ENCODE measurements at places on chromosomes 11 and 22.

- DNase-seq = peak; percentile 72
Measured at GRCh38 chr11:119167933-119168332, 592 bp upstream of the NLRX1 start.

DNA sequence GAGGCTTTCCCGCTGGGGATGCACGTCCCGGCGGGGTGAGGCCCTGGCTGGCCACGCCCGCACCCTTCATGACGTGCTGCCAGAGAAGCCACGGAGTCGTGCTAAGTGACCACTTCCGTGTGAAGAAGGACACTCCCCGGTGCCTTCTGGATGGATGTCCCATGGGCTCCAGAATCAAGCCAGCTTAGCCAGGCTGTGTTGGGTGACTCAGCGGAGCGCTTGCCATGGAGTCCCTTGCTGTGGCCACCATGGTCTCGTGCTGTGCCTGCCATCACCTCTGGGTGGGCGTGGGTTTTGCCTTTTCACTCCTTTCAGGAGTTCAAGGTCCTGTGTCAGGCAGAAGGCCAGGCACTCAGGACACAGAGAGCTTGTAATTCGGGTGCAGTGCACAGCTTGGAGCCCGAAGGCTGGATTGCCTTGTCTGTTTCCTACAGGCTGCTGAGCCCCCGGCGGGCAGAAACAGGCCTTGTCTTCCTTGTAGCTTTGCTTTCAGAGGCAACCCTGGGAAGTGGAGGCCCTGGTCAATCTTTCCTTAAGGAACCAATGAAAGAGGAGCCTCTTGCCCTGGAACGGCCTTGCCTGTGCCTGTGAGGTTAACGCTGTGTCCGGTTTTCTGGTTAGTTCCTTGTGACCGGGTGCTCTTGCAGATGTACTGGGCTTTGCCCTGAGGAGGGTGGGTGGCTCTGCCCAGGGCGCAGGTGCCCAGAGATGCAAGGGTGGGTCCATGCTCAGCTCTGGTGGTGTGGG, 268.6 kb downstream of the TBC1D22A start:
- no peak for DNase-seq

DNA sequence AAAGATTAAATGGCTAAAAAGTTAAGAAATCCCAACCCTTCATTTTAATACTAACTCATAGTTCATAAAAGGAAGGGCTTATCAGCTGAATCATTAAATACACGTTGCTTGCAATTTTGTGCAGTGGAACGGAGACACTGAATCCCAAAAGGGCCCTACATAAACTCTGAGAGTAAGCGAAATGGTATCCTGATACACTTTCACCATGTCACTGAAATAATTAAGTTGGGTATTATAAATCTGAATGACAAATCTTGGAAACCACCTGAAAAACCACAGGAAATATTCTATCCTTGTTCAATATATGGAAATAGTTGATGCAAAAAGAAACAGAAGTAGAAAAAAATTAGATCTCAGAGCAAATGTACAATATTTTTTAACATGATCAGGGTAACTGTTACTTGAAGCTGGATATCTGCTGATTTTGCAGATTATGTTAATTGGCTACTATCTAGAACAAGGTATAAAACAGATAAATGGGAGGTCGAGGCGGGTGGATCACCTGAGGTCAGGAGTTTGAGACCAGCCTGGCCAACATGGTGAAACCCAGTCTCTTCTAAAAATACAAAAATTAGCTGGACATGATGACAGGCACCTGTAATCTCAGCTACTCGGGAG, 55.1 kb downstream of the MAML2 start:
- DNase-seq = no peak

GRCh38 chr11:83070044-83070701, 1.5 kb downstream of the RAB30 start:
- DNase-seq = no peak

DNA sequence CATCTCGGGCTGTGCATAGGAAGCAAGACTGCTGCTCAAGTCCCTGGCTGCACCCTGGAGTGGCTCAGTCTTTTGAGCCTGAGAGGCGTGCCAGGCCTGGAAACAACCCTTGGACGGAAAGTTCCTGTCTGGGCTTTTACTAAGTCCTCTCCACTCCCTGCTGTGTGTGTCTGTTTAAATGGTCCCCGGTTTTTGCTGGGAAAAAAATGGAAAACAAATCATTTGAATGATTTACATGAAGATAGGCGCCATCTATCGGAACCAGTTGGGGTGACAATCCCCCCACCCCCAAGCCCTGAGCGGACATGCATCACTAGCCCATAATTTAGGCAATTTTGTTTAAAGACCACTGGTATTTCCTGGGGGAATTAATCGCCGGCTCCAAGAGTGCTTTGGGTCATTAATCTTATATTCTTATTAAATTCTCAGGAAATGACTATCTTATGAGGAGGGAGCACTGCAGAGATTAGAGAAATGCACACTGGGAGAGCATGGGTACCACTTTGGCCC, 2.7 kb upstream of the GAB2 start:
- peak; percentile 90 for DNase-seq

- DNase-seq = no peak
Measured at GRCh38 chr11:34650528-34650927, 29.6 kb downstream of the EHF start.

- DNase-seq = no peak
Measured at GRCh38 chr11:35165423-35166368, 26.7 kb downstream of the CD44 start.

GRCh38 chr11:97610854-97611253, 1221.0 kb downstream of the JRKL start:
- no peak for DNase-seq

DNA sequence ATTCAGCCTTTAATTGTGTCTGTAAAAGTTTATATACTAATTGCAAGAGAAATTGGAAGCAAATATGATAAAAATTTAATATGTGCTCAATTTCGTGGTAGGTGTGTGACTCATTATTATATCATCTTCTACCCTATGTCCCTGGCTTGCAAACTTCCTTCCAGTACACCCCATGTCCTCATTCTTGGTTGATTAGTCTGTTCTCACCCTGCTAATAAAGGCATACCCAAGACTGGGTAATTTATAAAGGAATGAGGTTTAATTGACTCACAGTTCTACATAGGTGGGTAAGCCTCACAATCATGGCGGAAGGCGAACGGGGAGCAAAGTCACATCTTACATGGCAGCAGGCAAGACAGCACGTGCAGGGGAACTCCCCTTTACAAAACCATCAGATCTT, 11.9 kb downstream of the MRGPRX3 start:
- no peak for DNase-seq

DNA sequence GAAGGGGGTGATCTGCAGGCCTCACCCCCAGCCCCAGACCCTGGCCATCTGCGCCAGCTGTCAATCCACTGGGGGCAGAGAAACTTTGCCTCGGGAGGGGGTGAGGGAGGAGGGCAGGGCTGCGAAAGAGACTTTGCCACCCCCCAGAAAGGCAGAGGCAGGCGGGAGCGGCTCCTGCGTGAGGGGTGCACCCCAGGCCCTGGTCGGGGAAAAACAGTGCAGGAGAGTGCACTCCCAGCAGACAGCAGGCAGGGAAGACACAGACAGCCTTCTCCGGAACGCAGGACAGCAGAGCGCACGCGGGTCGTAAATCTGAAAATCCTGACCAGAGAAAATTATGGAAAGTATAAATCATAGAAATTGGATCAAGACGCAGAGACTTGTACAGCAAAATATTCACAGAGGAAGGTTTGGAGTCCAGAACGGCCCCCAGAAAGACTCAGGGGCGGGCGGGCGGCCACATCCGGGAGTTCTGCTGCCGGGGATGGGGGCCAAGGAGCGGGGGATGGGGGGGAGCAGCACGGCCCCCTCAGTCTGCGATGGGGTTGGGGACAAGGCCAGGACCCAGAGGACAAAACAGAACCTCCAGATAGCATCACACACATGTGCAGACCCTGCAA, 8.0 kb upstream of the MRPL23 start:
- DNase-seq = no peak

DNA sequence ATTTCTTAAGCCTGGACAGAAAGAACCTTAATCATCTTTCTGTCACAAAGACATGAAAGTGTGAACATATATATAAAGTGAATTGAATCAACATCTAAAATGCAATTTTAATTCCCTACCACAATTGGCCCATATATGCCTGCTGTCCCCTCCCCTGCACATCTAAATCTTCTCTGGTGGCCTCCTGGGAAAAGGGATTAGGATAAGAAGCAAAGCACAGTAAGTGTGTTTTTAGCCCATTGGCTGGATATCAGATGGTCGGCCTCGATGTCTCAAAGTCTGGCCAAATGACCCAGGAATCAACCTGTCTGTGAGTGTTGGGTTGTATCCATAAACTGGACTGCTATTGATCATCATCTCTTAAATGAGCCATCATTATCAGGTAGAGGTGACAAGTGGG, 5.8 kb downstream of the MMP3 start:
- no peak for DNase-seq

DNA sequence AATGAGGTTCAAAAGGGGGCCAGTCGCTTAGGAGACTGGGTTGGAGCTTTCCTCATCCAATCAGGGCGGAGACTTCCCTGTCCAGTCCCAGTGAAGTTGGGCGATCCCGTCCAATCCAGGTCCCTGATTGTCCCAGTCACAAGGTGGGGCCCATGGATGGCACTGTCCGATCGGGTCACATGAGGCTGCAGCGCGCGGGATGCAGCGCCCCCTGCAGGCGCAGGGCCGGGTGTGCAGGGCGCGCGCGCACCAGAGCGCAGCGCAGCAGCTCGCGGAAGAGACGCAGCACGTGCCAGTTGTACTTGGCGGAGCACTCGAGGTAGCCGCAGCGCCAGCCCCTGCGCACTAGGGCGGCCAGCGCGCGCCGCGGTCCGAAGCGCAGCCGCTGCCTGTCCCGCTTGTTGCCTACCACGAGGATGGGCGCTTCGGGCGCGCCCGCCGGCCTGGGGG, 2.3 kb downstream of the RASL10A start:
- DNase-seq = peak; percentile 76

DNA sequence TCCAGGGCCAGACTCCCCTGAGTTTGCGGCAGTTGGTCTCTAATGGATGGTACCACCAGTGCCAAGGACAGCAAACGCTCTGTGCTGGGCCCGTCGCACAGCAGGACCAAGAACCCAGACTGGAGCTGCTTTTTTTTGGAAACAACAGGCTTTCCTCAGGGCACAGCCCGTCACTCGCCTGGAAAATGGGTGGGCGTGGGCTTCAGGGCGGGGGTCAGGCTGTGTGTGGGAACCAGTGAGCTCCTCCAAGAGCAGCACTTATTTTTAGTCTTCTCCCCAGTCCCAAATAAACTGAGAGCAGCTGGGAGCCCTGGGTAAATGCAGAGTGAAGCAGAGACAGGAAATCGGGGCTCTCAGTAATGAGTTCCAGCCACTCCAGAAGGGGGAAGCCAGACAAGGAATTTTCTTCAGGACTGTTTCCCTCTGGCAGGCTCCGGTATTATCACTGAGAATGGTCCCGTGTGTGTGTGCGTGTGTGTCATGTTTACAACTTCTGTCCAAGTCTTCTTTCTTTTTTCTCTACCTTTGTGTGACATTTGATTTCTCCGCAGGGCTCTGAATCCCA, 63.0 kb downstream of the PPFIBP2 start:
- DNase-seq = no peak

DNA sequence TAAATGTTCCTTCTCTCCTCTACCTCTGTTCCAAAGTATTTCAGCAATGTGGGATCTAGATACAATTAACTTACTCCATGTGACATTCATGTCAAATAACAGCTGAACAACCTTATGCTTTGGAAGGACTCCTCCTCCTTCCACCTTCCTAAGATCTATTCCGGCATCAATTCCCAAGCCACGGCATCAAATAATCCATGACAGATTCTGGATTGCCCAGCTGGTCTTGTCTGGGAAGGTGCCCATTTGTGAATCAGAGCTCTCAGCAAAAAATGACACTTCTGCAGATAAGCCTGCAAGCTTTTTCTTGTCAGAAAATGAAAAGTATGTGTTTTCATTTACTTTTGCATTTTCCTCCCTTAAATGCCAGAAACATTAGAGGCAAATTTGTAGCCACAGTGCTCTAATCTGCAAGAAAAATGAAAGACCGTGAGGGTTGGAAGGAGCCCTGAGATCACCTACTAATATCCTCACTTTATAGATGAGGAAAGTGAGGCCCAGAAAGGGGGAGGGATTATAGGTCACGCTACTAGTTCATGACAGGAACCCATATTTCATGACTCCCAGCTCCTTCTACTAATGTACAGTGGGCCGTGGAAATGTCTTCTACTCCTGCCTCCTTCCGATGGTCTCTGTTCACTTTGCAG, 124.0 kb downstream of the ME3 start:
- no peak for DNase-seq

GRCh38 chr11:15114501-15115475, at the start of gene INSC:
Gene INSC, plus strand, starts transcription at chr11:15114923. Its CDS starts 34,252 bp downstream, at chr11:15149175.
- DNase-seq = no peak

GRCh38 chr22:17387356-17387755, 18.1 kb downstream of the CECR2 start:
- DNase-seq = no peak

GRCh38 chr22:21686634-21687393, 21.0 kb downstream of the PPIL2 start:
- no peak for DNase-seq

GRCh38 chr22:44408829-44409192, 89.2 kb downstream of the RTL6 start:
- DNase-seq = no peak

DNA sequence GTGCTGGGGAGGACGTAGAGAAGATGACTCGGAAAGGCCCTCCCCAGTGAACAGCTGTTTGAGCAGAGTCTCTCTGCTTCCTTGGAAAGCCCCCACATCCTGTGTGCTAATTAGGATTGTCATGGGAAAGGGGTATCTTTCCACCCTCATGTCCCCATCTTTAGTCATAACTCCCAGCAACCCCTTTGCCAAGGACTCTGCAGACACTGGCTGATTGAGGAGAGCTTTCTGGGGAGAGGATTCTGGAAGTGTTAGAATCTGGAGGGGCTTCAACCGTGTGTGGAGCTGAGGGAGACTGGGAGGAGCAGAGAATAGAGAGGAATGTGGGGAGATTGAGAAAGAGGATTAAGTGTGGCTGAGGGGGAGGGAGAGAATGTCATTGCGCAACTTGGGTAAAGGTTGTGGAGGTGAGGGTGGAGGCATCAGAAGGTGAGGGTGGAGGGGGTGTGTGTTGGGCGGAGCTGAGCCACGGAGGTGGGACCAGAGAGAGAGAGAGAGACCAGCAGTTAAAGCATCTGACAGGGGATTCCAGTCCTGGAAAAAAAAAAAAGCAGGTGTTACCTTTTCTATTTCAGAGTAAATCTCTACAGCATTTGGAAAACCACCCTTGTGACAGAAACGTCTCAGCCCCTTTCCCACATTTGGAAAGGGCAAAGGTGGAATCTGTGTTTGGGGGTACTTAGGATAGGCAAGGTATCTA, 2.2 kb downstream of the DTX4 start:
- DNase-seq = no peak

- no peak for DNase-seq
Measured at GRCh38 chr22:50400406-50400805, 57.3 kb downstream of the PPP6R2 start.

- no peak for DNase-seq
Measured at GRCh38 chr11:27229511-27230191, 133.4 kb downstream of the CCDC34 start.

- DNase-seq = no peak
Measured at GRCh38 chr22:19455033-19455432, 7.5 kb upstream of the C22orf39 start.

GRCh38 chr11:36352922-36353321, 56.8 kb downstream of the PRR5L start:
- no peak for DNase-seq

Measured in coronary artery (tissue), 2 donors.